Nucleus accumbens (tissue), 56 donors: ENCODE measurements at places on chromosomes 3 and 15.

DNA sequence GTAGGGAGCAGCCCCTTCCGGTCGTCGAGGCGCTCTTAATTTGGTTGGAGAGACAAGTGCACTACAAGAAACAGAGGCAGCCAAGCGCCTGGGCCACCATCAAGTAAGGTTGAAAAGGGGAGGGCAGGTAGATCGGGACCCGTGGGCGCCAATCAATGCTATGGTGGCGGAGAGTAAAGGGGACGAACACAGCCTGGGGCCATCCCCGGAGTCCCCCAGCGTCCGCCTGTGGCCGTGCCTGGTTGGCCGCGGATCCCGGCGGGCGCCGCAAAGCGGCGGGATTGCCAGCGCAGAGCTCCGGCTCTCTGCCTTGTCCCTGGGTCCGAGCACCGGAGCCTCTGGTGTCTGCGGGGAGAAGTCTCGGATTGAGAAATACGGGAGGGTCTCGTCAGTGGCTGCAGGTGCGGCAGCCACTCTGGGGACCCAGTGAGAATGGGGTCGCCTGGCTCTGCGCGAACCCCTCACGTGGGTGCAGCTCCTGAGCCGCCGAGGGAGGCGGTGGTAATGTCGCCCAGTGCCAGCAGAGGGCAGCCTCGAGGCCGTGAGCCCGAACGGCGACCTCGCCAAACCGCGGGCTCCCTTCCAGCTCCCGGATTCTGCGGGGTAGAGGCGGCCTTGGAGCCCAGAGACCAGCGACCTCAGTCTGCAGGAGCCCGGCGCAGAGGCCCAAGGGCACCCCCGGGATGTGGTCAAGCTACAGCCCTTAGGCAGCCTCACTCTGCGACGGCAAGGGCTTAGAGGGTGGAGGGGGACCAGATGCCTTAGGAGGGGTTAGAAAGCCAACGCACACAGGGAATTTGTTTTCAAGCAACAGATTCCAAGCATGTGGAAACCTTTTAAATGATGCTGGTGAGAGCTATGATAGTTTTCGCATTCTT, 10.8 kb downstream of the FOXL2 start:
- peak; percentile 49 for DNase-seq

DNA sequence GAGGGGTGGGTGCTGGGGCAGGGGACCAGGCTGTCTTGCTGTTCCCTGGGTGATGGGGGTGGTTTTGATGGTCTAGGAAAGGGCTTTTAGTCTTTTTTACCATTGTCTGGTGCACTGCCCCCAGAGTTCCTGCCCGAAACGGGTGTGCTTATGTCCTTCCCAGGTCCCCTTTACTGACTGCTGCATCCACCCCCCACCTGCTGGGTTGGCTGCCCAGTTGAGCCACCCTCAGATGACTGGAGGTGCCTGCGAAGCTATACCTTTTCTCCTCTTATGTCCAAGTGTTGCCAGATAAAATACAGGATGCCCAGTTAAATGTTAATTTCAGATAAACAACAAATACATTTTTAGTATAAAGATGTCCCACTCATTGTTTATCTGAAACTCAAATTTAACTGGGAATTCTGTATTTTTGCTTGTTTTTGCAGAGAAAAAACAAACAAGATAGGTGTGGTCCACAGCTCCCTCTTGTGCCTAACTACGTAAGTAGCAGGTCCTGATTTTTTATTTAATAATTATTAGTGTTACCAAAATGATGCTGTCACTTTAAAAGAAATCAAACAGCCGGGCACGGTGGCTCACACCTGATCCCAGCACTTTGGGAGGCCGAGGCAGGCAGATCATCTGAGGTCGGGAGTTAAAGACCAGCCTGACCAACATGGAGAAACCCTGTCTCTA, 6.1 kb upstream of the RPP14 start:
- DNase-seq = no peak

GRCh38 chr3:60669636-60670035, 581.6 kb downstream of the FHIT start:
- no peak for DNase-seq

DNA sequence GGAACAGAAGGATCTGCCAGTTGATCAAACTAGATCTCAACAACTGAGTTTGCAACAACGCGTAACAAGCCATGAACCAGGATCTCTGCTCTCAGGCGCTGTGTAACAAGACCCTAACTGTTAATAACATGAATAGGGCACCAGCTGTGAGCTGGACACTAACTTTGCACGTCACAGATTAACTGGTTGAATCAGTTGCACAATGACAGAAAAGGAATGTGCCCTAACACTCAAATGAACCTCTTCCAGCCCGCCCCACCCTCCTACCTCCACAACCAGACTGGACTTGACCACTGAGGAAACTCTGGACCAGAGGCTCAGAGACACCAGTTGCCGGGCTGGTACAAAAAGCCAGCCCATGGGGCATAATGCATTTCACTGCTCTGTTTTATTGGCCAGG, 34.3 kb downstream of the MCF2L2 start:
- no peak for DNase-seq

GRCh38 chr3:72786668-72787067, 61.6 kb downstream of the SHQ1 start:
- DNase-seq = no peak

- no peak for DNase-seq
These were observed 60.0 kb upstream of the FEZF2 start for GRCh38 chr3:62433396-62433795.

DNA sequence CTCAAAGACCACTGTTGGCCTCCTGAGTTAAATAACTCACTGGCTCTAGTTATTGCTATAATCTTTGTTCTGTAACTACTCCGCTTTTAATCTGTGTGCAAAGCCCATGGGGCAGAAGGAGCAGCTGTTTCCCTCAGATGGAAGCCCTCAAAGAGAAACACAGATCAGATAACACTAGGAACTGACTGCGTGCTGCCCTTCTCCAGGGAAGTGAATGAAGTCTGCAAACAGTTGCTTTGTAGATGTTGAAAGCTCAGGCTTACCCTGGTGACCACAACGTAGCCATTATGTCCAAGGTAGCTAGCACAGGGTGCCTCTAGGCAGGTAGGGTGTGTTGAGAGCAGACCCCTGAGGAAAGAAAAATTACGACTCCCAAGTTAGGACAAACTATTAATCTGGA, 152.3 kb upstream of the STAC start:
- no peak for DNase-seq

- no peak for DNase-seq
These were observed 259.9 kb downstream of the PLCL2 start for GRCh38 chr3:17144665-17144993.

DNA sequence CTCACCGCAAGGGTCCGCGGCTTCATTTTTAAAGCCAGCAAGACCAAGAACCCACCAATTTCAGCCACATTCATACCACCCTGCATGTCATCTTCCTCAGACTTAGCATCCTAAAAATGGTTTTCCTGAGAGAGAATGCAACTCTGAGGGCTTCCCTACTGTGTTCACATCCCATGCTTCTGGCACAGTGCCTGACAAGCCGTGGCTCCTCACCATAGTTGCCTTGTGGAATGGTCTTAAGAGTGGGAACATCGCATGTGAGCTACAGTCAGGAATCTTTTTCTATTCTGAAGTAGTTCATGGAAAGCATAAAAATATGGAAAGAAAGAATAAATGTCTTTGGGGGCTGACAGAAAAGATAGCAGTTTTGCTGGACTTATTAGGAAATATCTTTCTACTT, 120.3 kb downstream of the RAP2B start:
- DNase-seq = no peak

- no peak for DNase-seq
These were observed 69.0 kb downstream of the GOLIM4 start for GRCh38 chr3:168026764-168027163.

- DNase-seq = no peak
These were observed 149.6 kb downstream of the CHL1 start for GRCh38 chr3:346186-346585.

GRCh38 chr3:42702982-42703694, 540 bp upstream of the HHATL start:
- no peak for DNase-seq

DNA sequence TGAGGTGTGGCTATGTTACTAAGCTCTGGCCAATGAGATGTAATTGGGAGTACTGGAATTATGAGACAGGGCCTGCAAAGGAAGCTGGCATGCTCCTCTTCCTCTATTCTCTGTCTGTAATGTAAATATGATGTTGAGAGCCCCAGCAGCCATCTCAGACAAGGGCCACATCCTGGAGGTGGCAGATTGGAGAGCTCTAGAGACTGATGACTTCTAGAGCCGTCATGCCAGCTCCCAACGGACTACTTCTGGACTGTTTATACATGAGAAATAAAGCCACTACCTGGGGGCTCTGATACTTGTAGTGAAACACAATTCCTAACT, 19.7 kb downstream of the PLD1 start:
- no peak for DNase-seq
